Activated naive CD4-positive, alpha-beta T cell (primary cell): ENCODE measurements at places on chromosomes 6 and 20.

DNA sequence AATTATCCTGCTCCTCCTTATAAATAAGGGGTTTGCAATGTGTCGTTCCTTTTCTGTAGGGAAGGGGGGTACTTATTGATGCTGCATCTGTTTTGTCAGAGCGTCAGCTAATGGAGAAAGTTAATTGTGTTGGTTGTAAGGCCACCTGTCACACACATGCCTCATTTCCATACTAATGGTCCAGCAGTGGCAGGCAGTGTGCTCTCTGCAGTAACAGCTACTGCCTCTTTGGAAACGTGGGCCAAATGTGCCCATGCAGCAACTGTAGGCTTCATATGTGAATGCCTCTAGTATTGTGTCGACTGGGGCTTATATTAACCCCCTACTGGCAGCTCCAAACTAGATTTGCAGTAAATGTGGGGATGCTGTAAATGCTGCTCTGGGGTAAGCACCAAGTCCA is 56.3 kb upstream of the OLIG3 start:
- no peak for DNase-seq

DNA sequence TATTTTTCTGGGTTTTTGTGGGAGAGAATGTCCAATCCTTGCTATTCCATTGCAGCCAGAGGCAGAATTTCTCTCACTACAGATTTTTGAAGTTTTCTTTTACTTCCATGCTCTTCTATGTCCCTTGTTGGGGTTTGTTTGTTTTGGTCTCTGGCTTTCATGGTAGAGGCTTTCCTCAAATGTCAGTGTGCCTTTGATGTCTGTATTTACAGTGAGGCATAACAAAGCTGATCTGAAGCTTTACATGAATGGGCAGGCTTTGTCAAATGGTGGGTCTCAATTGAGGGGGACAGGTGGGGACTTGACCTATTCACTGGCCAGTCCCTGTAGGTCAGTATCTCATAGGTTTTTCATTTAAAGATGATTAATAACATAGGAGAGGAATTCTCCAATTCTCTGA is 8.6 kb upstream of the CARMIL1 start:
- no peak for DNase-seq

GRCh38 chr6:20538907-20539306 is 4.7 kb downstream of the CDKAL1 start:
- no peak for DNase-seq

GRCh38 chr6:77535172-77535571 is 71.9 kb upstream of the HTR1B start:
- no peak for DNase-seq

GRCh38 chr6:121549736-121550135 is 114.3 kb downstream of the GJA1 start:
- no peak for DNase-seq

DNA sequence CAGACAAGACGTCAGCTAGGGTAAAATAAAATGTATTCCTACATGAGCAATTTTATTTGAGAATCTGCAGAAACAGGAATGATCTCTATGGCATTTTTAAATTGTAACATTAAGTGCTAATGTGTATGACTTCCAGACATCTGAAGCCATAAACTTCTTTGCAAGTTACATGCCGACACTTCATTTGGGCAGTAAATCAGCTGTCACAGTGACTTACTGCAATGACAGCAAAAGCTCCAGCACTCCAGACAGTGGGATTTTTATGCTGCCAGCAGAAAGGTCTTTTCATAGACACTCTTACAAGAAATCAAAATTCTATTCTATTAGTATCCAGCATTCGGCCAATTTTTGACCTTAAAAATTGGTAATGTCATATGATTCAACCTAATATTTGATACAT is 156.3 kb upstream of the SNX9 start:
- DNase-seq, result no peak

DNA sequence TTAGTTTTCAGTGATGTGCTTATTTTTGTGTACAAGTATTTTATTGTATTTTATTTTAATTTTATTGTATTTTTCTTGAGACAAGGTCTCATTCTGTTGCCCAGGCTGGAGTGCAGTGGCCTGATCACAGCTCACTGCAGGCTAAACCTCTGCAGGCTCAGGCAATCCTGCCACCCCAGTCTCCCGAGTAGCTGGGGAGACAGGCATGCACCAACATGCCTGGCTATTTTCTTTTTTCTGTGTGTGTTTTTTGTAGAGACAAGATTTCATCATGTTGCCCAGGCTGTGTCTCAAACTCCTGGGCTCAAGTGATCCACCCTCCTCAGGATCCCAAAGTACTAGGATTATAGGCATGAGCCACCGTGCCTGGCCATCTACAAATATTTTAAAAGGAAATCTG is 146.3 kb downstream of the MANEA start:
- no peak for DNase-seq

- DNase-seq, result no peak
These were observed 374.1 kb downstream of the BCKDHB start for GRCh38 chr6:80480421-80481157.

DNA sequence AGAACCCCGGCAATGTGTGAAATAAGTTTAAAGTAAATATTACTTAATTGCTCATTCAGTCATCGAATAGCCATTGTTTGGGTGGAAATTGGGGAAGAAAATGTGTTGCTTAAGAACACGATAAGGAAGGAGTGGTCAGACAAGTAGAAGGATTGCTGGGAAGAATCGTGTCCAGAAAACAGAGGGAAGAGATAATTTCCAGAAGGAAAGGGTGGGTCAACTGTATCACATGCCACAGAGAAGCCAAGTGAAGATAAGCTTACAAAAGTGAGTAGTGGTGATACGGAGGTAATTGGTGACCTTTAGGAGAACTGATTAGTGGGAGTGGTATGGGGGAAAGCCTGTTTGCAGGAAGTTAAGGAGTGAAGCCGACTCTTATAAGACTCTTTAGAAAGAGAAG is 306.2 kb downstream of the SOX4 start:
- DNase-seq, result no peak

GRCh38 chr6:140576004-140576555 is 1201.6 kb upstream of the CITED2 start:
- DNase-seq, result no peak

DNA sequence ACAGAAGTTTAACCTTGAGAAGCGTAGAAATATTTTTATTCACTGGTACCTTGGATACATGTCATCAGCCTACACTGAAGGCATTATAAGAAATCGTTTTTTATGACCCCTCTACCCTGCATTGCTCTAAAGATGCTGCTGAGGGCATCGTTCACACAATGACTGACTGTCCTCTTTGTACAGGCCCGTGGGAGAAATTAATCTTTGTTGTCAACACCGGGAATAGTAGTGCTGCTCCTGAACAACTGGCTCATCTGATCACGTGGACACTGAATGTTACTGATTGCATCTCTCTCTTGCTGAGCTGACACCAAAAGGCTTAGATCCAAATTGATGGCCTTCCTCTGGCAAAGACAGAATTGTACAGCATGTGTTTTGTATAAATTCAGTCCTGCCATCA is 157.1 kb upstream of the SMLR1 start:
- no peak for DNase-seq

GRCh38 chr6:37488476-37488875 is 11.2 kb downstream of the CCDC167 start:
- no peak for DNase-seq

DNA sequence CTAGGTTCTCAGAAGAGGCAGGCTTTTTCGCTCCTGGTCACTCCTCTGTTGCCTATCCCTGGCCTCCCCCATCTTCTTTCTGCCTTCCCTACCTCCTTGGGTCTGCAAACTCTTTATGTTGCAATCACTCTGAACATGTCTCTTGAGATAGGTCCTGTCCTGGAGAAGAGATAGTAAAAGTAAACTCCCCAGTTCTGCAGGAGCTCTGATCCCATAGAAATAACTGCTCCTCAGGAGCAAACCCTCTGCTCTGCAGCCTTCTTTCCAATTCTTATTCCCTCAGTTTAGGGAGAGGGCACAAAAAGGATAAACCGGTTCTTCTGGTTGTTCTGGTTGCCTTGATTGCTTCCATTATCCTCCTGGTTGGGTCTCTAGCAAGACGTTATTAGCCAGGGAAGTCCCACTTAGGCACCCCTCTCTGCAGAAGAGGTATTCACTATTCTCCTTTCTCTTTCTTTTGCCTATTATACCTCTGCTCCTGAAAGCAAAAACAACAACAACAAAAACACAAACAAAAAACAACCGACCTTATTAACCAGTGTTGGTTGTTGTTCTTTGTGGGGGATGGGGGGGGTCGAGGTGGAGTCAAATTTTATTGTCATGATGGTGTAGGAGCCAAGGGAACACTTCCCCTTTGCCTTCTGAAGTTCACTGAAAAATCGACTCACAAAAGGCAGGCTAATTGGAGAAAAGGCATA is 973 bp downstream of the TRIM38 start:
- DNase-seq, result no peak

GRCh38 chr6:16352258-16352635 is 113.9 kb downstream of the GMPR start:
- no peak for DNase-seq

DNA sequence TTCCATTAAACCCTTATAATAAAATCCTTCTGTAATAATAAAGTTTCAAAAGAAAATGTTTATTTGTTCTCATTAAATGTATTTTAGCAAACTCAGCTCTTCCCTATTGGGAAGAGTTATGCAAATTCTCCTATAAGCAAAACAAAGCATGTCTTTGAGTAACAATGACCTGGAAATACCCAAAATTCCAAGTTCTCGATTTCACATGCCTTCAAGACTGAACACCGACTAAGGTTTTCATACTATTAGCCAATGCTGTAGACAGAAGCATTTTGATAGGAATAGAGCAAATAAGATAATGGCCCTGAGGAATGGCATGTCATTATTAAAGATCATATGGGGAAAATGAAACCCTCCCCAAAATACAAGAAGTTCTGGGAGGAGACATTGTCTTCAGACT is 3.8 kb downstream of the IL17A start:
- DNase-seq, result no peak

- DNase-seq, result no peak
These were observed 113.6 kb upstream of the DST start for GRCh38 chr6:56756219-56756789.

- no peak for DNase-seq
These were observed 110.4 kb downstream of the SYCP2 start for GRCh38 chr20:59823030-59823423.

- DNase-seq, result no peak
These were observed 36.9 kb downstream of the SNX9 start for GRCh38 chr6:157859775-157860504.

DNA sequence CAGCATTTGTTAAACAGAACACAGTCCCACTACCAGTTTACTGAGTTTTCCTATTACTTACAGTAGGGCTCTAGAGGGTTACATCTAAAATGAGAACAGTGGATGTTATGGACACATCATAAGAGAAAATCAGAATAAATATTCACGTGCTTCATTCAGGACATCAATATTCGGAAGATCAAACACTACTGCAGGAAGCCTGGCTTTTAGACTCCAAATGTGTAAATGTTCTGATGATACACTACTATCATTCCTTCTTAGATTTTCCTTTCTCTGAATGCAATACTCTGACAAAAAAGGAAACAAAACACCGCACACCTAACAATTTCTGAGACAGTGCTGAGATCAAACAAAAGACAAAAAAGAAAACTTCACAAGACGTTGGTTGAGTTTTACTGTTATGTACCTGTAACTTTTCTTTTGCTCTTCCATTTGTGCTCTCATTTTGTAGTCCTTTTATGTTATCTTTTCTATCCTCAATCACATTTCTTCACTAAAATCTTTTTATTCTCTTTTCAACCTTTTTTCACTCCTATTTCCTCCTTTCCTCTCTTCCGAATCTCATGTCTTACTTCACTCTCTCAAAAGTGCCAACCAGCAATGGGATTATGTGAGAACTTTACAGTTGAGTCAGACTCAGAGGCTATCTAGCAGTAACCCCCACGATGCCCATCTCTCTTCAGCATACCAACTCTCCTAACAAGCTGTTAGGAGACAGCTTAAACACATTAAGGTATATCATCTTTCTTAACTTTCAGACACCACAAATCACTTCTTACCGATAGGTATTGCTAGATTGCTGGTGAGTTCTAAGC is 1.7 kb downstream of the FAM184A start:
- no peak for DNase-seq

DNA sequence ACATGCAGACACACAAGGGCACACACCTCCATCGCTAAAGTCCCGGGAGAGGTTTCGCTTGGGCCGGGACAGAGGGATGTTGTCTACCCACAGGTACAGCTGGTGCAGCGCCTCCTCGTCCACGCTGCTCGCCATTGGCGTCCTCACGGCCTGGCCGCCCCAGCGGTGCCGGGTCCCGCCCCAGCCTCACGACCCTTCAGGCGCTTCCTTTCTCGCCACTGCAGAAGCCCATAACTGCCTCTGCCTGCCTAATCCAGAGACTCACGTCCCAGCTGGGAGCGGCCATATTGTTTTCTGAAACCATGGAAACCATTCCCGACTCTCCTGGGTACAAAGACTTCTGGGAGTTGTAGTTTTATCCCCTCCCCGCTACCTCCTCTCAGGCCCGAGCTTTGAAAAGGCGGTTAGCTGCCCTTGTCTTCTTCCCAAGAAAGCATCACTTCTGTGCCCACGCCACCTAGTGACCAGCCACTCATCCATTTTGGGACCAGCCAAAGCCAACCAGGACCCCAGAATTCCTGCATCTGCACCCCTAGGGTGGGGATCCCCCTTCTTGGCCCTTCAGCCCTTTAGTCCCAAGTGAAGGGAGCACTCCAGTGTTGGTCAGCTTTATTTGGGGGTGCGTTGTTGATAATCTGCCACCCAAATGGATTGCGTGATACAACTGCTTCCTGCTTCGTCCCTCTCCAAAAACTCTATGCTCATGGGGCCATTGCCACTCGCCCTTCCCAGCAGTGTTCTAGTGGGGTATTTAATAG is at the start of gene SPEF1:
SPEF1 (minus strand) TSS at position 296 of the 758 bp plus-strand sequence; CDS start at position 135, 161 bp downstream.
- DNase-seq, result no peak

GRCh38 chr20:50758469-50758868 is 27.1 kb downstream of the PARD6B start:
- DNase-seq, result no peak

GRCh38 chr6:31727717-31728671 is 1.1 kb downstream of the DDAH2 start:
- no peak for DNase-seq

- no peak for DNase-seq
These were observed 11.1 kb downstream of the NRN1 start for GRCh38 chr6:5995658-5995948.

DNA sequence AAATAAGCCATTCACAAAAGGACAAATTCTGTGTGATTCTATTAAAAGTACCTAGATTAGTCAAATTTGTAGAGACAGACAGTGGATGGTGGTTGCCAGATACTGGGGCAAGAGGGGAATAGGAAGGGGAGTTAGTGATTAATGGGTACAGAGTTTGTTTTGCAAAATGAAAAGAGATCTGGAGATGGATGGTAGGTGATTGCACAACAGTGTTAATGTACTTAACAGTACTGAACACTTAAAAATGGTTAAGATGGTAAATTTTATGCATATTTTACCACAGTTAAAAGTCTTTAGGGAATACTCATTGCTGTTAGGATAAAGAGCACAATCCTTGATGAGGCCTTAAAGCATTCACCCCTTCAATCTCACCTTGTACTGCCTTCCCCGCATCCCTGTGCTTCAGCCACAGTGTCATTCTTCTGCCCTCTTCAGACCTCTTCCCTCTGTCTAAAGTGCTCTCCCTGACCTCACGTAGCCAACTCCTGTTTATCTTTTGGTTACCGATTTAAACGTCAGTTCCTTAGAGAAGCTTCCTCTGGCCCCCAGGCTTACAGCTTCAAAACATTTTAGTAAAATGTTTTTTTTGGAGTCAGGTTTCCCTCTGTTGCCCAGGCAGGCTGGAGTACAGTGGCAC is 11.8 kb downstream of the PSMF1 start:
- no peak for DNase-seq

GRCh38 chr20:35117196-35117595 is 24.6 kb upstream of the TRPC4AP start:
- no peak for DNase-seq
